ENCODE measurements at places on chromosomes 3 and 15.

DNA sequence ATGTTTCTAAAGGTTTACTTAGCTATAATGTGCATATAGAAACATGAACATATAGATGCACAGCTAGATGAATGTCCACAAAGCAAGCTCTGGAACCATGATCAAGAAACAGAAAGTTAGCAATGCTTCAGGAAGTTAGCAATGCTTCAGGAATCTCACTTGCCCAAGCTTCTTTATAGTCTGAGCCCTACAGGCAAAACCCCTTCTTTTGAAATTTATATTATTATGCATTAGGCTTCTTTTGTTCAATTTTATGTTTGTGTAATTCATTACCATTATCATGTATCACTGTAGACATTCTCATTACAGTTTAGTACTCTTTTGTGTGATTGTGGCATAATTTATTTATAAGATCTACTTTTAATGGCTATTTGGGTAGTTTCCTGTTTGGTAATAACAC, 286.4 kb upstream of the BCHE start:
- peak; percentile 12 for DNase-seq

- DNase-seq: no peak
Measured at GRCh38 chr3:179943117-179943880, 93.4 kb downstream of the PEX5L start.

GRCh38 chr3:184703657-184704056, 8.2 kb downstream of the MAGEF1 start:
- DNase-seq: no peak

DNA sequence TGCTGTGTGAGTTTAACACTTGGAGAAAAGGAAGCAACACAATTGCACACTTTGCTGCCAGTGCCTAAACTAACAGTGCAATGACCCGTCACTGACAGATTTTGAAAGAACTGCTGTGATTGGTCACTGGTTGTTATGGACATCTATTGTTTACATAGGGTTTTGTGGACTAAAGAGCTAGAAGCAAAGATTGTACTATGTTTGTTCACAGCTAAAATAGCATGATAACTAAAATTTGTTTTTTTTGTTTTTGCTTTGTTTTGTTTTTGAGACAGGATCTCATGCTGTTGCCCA, 112.4 kb upstream of the GOLGA8J start:
- DNase-seq: no peak

DNA sequence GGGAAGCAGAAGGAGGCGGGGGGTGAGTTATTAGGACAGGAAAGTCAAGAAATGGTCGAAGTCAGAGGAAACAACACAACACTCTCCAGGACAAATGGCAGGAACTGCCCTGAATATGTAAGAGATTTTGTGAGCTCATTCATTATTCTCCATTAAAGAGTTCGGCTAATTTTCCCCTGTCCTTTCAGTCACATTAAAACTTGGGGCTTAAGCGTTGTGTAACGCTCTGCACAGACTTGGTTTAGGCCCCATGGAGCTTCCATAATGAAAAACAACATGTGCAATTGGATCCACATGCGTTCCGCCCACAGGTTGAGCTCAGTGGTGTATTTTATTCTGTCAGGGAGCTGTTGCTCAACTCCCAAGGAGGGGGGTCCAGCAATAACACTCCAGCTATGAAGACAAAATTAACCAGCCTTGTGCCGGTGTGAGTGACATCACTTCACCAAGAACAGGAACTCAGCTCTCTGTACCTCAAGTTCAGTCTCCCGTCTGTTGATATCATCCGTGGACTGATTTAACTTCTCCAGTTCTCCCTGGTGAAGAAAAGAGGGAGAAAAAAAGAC, 2.3 kb downstream of the SH3BP5 start:
- DNase-seq: peak; percentile 75

DNA sequence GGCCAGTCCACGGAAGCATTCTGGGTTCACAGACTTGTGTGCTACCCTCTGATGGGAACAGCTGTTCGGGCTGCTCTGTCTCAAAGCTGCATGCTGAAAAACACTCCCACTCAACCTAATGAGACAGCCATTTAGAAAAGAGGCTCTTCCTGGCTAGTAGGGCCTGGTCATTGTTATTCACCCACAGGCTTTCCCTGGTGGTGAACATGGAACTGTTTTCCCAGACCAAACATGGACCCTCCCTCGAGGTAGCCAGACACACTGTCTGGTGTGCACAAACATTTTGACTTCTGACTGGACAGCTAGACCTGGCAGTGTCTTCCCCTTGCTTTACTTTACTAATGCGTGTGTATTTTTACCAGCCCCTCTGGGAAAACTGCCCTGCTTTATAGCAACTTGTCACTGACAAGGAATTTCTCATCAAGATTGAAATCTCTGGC, 39.0 kb downstream of the MECOM start:
- no peak for DNase-seq

GRCh38 chr3:49238274-49239127, 38.5 kb downstream of the C3orf62 start:
- peak; percentile 69 for DNase-seq

GRCh38 chr3:174342171-174342570, 517.0 kb upstream of the NAALADL2 start:
- DNase-seq: peak; percentile 7

- peak; percentile 32 for DNase-seq
Measured at GRCh38 chr15:68346979-68347378, 69.4 kb downstream of the FEM1B start.

GRCh38 chr3:194851941-194852340, 166.3 kb downstream of the FAM43A start:
- no peak for DNase-seq
